ENCODE measurements at places on chromosomes 4 and X.
A peak's percentile ranks its signal among the peaks of the same experiment; 100 is the strongest.

DNA sequence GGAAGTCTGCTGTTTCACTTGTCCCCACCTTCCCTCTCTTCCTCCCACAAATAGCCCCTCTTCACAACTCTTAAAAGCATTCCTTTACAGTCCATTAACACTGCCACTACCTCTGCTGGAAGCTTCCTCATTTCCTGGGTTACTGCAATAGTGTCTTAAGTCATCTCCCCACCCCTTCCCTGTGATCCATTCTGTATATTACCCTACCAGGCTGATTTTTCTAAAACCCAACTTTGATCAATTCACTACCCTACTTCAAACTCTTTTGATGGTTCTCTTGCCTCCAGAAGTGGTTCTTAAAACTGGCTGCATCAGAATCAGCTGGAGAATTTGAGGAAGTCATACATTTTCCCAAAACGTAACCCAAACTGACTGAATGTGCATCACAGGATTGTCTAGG lies 8.8 kb upstream of the XIAP start:
- no peak for DNase-seq
- no peaks in the 10 kb centered on the region for H3K4me1 ChIP-seq
- H3K36me3 ChIP-seq = no peaks in the 10 kb centered on the region
- no peak overlapping the region for H3K4me3 ChIP-seq
- no peaks in the 10 kb centered on the region for H3K27me3 ChIP-seq

DNA sequence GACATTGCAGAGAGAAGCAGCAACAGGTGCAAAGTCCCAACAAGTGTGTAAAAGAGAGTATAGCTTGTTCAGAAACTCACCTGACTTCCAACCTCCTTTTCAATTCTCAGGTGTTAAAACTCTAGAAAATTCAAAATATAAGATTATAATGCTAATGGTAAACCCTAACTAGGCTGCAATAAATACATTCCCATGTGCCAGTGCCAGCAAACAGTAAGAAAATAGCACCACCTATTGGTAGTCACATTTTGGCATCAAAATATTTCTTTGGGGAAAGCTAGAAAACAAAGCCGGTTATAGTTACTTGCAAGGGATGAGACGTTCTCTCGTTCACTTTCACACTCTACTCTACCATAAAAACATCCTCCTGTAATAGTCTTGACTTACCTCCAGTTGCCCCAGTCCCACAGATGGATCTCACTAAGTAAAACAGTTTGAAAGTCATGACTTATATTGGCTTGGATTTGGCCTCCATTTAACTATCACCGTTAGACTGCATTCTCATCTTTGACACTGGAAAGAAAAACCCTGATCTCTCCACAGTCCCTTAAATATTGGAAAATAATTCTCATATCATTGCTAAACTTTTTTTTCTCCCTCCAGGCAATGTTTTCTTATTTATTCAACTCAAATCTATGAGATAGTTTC lies 9.6 kb downstream of the BMP3 start:
- DNase-seq = peak; percentile 45
- no peaks in the 10 kb centered on the region for H3K4me1 ChIP-seq
- H3K36me3 ChIP-seq = no peaks in the 10 kb centered on the region
- H3K27me3 ChIP-seq = peaks cover 57% of the 10 kb centered on the region
- H3K27ac ChIP-seq = no peak overlapping the region

- H3K4me1 ChIP-seq = no peaks in the 10 kb centered on the region
- DNase-seq = no peak
- no peaks in the 10 kb centered on the region for H3K27me3 ChIP-seq
- H3K27ac ChIP-seq = no peak overlapping the region
- no peak overlapping the region for H3K4me3 ChIP-seq
- H3K36me3 ChIP-seq = no peaks in the 10 kb centered on the region
These were observed 121.3 kb downstream of the NWD2 start for GRCh38 chr4:37365888-37366287.

GRCh38 chr4:86376850-86377249 lies 17.0 kb upstream of the MAPK10 start:
- H3K4me3 ChIP-seq = no peak overlapping the region
- no peak overlapping the region for H3K27ac ChIP-seq

DNA sequence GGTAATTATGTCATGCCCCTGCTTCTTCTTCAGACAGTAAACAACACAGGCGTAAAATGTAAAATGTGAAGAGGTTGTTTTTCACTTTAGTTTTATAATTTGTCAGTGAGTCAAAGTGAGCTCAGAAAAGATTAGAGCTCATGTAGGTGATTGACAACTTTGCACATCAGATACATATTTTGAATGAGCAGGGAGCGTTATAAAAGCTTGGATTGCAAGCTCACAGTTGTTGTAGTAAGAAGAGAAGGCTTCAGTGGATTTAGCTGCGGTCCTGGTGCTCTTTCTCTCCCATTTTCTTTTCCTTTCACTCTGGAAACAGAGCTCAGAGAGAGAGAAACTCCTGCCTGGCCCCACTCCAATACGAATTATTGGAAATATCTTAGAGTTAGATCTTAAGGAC lies 26.4 kb downstream of the MTMR1 start:
- H3K4me1 ChIP-seq = no peaks in the 10 kb centered on the region
- H3K27me3 ChIP-seq = no peaks in the 10 kb centered on the region
- H3K36me3 ChIP-seq = no peaks in the 10 kb centered on the region
- H3K27ac ChIP-seq = no peak overlapping the region
